Stimulated activated CD8-positive, alpha-beta memory T cell treated with anti-CD3 and anti-CD28 coated beads, Interleukin-2, amount 100 ng/mL, for 48 hours (primary cell): ENCODE measurements at places on chromosomes 3 and 15.

- DNase-seq: no peak
These were observed 35.9 kb downstream of the TMOD3 start for GRCh38 chr15:51865317-51865716.

DNA sequence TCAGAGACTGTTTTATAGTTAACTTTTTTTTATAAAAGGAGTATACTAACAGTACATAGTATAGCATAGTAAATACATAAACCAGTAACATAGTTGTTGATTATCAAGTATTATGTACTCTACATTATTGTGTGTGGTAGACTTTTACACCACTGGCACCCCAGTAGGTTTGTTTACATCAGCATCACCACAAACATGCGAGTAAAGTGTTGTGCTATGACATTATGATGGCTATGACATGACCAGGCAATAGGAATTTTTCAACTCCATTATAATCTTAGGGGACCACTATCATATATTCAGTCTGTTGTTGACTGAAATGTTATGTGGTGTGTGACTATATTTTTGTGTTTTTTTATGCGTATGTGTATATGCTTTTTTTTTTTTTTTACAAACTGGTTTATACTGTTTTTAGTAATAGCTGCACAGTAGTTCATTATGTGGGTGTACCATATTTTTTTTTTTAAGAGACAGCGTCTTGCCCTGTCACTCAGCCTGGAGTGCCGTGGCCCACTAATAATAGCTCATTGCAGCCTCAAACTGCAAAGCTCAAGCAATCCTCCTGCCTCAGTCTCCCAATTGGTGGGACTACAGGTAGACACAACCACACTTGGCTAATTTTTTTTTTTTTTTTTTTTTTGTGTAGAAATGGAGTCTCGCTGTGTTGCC is 1.9 kb downstream of the CAPN7 start:
- DNase-seq: no peak

- no peak for DNase-seq
These were observed 378.2 kb upstream of the THBS1 start for GRCh38 chr15:39202641-39203040.

GRCh38 chr3:46923559-46924350 is 46.2 kb downstream of the PTH1R start:
- DNase-seq: no peak

DNA sequence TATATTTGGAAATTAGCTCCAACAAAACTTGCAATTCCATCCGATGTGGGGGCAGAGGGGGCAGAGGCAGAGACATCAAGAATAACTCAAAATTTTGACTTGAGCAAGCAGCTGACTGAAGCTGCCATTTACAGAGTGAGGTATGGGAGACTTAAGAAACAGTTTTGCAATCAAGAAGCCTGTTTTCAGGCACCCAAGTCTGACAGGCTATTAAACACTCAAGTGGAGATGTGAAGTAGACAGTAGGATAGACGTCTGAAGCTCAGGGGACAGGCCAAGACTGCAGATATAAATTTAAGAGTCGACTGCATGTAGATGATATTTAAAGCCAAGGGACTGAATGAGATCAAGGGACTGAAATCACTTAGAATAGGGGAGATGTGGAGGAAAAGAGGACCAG is 9.9 kb upstream of the SH3BP5 start:
- no peak for DNase-seq

DNA sequence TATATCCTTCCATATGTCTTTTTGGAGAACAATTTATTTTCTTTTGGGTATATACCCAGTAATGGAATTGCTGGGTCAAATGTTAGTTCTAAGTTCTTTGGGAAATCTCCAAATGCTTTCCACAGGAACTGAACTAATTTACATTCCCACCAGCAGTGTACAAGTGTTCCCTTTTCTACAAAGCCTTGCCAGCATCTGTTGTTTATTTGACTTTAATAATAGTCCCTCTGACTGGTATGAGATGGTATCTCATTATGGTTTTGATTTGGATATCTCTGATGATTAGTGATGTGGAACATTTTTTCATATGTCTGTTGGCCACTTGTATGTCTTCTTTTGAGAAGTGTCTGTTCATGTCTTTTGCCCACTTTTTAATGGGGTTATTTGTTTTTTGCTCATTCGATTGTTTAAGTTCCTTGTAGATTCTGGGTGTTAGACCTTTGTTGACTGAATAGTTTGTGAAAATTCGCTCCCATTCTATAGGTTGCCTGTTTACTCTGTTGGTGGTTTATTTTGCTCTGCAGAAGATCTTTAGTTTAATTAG is 48.4 kb downstream of the TMEM45A start:
- DNase-seq: no peak

- no peak for DNase-seq
These were observed 628.4 kb upstream of the TGFBR2 start for GRCh38 chr3:29978036-29978435.

GRCh38 chr15:99440029-99440428 is 125.8 kb upstream of the MEF2A start:
- no peak for DNase-seq

GRCh38 chr3:136942803-136943202 is 15.0 kb upstream of the IL20RB start:
- no peak for DNase-seq

GRCh38 chr15:98900356-98900755 is 107.2 kb downstream of the PGPEP1L start:
- DNase-seq: no peak

DNA sequence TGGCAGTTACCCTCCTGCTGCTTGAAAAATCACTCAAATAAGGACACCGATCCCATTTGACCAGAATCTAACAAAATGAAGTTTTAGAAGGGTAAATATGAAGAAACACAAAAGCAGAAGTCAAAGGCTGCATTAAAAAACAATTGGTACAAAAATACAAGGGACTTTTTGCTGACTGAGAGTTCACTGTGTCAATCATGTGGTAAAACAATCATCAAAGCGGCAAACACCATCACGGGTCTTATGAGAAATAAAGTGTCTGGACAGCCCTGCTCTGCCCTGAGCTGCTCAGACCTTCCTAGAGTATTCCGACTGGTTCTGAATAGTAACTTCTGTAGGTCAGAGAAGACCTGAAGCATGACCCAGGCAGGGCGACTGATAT is 137.2 kb upstream of the RAD18 start:
- no peak for DNase-seq

GRCh38 chr15:36903195-36903594 is 197.2 kb downstream of the MEIS2 start:
- no peak for DNase-seq

- peak; percentile 27 for DNase-seq
These were observed 68.5 kb downstream of the TMCC1 start for GRCh38 chr3:129824926-129825541.

DNA sequence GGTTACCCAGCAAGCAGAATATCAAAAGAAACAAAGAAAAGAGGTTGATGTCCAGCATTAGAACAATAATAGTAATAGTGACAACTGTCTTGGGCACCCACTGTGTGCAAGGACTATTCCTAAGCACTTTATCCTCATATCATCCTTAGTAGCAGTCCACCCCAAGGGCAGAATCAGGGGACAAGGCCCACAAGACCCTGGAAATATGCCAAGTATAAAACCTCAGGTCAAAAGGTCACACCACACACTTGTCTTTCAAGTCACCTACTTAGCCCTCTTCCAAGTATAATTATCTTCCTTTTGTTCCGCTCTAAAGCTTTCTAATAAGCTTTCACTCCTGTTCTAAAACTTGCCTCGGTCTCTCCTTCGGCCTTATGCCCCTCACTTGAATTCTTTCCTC is 124.0 kb upstream of the STT3B start:
- no peak for DNase-seq
